Stimulated activated CD8-positive, alpha-beta memory T cell treated with anti-CD3 and anti-CD28 coated beads, Interleukin-4, amount 100 ng/mL, for 4 hours (primary cell): ENCODE measurements at places on chromosomes 13 and 19.

- DNase-seq: no peak
These were observed 64.4 kb upstream of the FRY start for GRCh38 chr13:31967155-31967554.

- DNase-seq: no peak
These were observed 13.8 kb upstream of the PTPRS start for GRCh38 chr19:5354403-5354802.

- no peak for DNase-seq
These were observed 8.2 kb upstream of the SIGLEC14 start for GRCh38 chr19:51654783-51655182.

DNA sequence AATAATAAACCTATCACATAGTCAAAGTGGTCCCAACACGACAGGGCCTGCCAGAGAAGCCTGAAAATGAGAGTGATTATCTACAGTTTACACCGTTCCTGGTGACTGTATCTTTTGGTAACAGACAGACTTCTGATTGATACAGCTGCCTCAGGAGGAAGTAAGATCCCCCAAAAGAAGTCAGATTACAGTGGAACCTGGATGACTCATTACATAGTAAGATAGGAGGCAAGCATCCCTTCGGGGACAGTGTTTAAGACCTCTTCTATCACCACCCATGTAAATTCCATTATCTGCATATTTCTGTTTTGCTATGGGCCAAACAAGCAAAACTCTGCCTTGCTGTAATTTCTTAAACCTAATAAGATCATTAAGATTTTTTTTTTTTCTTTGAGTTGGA lies 44.0 kb upstream of the FLT1 start:
- no peak for DNase-seq

DNA sequence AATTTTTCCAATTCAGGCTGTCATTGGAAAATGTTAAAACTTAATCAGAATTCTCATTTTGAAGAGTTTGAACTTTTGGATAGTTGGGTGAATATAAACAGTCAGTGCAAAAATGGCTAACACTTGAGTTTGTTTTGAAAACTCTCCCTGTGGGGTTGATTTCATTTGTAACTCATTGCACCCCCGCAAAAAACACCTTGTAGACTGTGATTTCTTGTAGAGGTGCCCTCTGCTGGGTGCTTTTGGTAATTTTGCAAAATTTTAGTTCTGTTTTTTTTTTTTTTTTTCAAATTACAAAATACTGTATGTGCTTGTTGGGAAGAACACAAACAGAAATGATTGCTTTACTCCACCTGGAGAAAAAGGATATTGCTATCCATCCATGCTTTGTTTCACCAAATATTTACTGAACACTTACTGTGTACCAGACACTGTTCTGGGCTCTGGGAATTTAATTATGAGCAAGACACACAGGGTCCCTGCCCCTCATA lies 28.2 kb upstream of the GPI start:
- peak; percentile 25 for DNase-seq

GRCh38 chr19:17320435-17320834 lies 11.1 kb downstream of the DDA1 start:
- no peak for DNase-seq

- no peak for DNase-seq
These were observed 558.2 kb downstream of the IRS2 start for GRCh38 chr13:109228211-109228610.

- DNase-seq: no peak
These were observed 35.2 kb downstream of the PIP5K1C start for GRCh38 chr19:3664879-3665642.

GRCh38 chr13:112469071-112469745 lies 93.1 kb downstream of the SPACA7 start:
- no peak for DNase-seq

- DNase-seq: no peak
These were observed 324.0 kb downstream of the FOXO1 start for GRCh38 chr13:40342461-40342860.

DNA sequence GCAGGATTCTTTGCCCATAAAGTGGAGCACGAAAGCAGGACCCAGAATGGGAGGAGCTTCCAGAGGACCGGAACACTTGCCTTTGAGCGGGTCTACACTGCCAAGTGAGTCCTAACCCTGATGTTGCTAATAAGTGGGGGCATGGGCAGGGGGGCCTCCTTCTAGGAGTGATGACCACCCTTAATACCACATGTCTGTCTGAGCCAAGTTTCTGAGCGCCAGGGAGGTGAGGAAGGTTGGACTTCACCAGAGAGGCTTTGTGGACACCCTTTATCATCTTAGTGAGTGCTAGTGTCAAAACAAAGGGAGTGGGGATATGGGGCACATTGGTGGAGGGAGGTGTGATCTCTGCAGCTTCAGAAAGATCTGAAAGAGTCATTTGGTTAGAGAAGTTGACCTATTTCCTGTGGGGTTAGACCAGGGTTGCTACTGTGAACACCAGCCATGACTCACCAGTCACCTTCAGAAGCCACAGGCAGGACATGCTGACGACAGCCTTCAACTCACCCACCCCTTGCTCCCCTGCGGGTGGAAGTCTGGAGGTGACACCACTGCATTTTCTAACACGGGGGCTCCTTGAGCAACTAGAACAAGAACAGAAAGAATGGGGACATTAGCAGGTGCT lies 8.8 kb downstream of the ALOX5AP start:
- peak; percentile 61 for DNase-seq

DNA sequence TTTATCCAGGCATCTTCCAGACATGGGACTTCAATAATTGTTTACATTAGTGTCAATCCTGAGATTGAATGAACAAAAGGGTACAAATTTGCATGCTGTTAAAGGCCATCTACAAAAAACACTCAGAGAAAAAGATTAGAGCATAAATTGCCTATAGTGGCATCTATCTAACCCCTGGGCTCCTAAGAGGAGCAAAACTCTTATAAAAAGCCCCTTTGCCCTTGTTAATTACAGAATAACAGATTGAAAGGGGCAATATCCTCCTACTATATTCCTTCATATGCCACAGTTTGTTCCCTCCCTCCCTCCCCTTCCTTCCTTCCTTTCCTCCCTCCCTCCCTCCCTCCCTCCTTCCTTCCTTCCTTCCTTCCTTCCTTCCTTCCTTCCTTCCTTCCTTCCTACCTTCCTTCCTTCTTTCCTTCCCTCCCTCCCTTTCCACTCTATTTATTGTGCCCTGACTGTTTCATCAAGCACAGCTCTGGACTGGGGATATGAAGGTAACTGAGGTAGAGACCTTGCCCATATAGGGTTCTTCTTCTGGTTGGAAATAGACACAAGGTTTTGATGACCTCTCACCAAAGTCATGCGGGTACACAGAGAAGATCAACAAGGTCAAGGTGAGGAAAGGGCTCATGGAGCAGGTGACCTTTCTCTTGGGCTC lies 49.5 kb downstream of the PCDH8 start:
- DNase-seq: no peak

DNA sequence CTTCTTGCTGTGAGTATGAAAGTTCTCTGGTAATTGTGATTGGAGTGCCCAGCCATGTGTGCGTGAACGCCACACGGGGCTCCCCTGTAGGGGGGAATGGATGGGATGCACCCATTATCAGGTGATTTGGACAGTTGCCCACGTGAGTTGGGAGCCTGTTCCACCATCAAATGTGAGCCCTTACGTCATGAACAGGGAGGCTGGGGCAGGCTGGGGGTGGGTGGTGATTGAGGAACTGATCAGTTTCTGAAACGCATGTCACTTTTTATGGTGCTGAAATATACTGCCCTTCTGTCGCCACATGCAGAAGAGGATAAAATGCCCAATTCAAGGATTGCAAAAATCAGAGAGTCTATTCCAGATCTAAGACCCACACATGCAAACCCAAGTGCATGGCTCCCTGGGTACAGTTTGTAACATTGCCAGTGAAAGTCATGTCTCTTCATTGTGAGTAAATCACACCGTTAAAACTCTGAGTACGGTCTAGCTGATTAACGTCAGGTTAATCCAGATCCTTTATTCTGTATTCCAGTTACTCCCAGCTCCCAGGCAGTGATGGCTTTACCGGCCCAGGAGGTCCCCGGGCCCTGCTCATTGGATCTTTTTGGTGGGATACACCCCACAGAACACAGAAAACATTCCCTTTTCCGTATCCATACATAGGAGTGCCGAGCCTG lies 90.2 kb downstream of the RAB20 start:
- DNase-seq: no peak

DNA sequence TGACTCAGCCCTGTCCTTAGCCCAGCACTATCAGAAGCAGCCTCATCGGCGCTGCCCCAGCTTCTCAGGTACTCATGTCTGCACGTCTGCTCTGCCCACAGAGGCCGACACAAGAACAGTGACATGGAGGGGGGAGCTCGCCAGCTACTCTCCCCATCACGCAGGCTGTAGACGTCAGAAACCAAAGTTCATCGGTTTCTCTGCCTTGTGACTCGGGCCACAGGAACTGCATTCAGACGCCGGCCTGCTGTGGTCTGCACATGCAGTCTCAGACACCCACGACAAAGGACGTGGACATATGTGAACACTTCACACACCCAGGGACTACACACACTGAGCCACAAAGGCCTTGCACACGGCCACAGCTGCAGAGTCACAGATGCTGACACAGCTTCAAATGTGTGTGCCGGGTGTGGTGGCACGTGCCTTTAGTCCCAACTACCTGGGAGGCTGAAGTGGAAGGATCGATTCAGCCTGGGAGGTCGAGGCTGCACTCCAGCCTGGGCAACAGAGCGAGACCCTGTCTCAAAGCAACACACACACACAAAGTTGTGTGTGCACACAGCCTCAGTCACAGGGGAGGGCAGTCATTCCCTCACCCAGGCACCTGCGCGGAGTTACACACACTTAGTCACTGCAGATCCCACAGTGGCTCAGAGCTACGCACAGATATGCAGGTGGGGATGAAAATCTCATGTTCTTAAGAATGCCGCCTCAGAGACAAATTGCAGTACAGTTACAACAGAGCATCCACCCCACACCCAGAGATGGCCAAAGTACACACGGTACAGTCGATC lies 4.9 kb upstream of the ZFP36 start:
- DNase-seq: peak; percentile 75

- DNase-seq: no peak
These were observed 36.2 kb downstream of the METTL21C start for GRCh38 chr13:102658660-102659059.

DNA sequence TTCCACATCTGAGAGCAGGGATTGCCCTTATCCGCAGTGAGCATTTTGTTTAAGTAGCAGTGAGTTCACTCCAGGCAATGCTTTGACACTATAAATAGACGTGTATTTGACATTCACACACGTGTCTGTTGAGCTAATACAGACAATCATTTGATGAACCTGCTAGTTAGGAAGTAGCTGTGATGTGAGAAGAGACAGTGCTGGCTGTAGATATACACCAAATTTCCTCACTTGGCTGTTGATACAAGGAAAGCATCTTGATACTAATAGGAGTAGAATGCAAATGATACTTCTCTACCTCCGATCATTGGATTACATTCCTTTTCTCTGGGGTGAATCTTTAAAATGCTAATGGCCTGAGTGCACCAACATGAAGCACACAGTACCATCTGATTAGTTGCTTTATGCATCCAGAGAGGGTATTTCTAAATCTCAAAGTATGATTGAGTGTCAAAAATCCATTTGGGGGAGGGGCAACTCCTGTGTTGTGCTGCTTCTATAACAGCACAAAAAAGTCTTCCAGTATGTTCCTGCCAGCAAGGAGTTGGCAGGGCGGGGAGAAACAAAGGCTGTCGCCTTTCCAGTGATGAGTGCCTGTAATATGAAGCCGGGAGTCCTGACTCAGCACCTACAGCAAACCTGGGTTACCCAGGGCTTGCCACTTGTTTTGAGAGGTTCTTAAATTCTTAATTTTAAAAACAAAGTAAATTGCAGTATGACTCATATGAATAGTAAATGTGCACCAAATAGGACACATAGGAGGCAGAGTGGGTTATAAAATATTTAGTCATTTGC lies 7.0 kb downstream of the CUL4A start:
- DNase-seq: no peak

- no peak for DNase-seq
These were observed 613 bp downstream of the ATP13A1 start for GRCh38 chr19:19662871-19663255.

DNA sequence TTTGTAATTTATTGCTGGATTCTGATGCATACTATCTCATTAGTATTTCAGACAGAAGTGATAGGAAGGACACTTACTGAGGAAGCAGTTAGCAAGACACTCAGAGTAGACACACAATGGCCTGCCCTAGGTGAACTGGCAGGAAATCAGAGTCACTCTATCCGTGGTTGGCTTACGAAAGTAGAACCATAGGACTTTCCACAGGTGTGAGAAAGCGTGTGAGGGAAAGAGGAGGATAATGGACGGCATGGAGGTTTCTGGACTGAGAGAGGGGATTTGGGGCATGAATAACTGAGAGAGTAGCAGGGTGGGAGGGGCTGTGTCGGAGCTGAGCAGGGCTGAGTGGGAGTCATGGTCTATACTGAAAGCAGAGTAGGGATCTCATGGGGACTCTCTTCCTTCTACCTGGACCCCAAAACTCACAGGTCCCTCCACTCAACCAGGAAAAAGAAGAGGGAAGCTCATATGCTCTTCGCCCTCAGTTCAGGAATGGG lies 18.7 kb upstream of the EID2 start:
- DNase-seq: no peak

GRCh38 chr13:60933638-60934037 lies 482.0 kb downstream of the PCDH20 start:
- no peak for DNase-seq
